ENCODE measurements at places on chromosomes 16 and 17.

GRCh38 chr16:1917056-1917664 lies 1.1 kb downstream of the HS3ST6 start:
- DNase-seq: no peak

DNA sequence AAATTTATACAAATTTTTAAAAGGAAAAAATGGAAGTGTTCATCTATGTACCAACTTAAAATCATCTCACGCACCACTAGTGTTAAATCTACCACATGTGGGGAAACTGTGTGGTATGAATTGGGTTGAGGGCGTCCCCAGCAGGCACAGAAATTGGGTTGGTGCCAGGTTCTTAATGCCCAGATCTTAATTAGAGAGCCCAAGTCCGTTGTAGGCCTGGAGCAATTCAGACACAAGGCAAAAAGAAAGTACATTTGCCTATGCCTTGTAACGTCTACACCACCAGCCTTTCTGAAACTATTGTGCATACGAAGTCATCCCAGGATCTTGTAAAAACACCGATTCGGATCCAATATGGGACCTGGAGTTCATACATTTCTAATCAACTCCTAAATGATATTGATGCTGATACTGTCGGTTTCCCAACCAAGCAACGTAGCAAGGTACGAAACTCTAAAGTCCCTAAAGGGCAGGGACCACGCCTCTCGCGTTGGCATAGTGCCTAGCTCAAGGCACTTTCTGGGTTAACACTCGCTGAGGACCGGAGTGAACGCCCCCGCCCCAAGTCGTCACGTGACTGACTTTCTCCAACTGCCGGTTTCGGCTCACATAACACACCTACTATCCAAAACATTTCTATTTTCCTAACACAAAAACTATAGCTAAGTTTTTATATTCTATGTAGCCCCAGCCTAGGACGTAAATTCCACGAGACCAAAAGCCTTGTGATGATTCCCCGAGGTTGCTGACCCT lies 945 bp upstream of the UQCRC2 start:
- DNase-seq: peak; percentile 59

GRCh38 chr17:13678841-13679240 lies 77.1 kb upstream of the HS3ST3A1 start:
- no peak for DNase-seq

DNA sequence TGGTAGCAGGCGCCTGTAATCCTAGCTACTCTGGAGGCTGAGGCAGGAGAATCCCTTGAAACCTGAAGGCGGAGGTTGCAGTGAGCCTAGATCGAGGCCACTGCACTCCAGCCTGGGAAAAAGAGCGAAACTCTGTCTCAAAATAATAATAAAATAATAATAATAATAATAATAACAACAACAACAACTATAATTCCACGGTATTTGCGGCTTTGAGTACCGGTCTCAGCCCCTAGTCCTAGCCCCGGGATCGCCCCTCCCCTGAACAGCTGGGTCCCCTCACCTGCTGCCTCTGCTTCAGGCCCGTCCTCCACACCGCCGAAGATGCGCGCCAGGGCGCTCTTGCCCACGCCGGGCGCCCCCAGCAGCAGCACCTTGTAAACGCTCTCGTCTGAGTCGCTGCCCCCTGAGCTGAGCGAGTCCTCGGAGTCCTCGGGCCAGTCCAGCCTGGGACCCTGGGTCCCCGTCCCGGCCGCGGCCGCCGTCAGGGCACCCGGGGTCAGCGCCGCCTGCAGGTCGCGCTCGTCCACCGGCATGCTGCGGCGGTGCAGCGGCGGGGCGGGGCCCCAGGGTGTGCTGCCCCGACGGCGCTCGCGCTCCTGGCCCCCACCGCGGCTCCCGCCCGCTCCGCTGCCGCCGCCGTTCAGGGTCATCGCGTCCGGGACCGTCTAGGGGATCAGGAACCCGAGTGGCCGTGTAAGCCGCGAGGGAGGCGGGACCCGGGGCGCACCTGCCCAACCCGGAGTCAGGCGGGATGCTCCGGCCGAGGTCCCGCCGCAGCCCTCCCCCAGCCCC lies 611 bp downstream of the RRAD start:
- no peak for DNase-seq

- no peak for DNase-seq
These were observed 27.9 kb downstream of the GABARAPL2 start for GRCh38 chr16:75593825-75594820.

GRCh38 chr17:39144416-39144840 lies 7.0 kb downstream of the PLXDC1 start:
- DNase-seq: no peak

DNA sequence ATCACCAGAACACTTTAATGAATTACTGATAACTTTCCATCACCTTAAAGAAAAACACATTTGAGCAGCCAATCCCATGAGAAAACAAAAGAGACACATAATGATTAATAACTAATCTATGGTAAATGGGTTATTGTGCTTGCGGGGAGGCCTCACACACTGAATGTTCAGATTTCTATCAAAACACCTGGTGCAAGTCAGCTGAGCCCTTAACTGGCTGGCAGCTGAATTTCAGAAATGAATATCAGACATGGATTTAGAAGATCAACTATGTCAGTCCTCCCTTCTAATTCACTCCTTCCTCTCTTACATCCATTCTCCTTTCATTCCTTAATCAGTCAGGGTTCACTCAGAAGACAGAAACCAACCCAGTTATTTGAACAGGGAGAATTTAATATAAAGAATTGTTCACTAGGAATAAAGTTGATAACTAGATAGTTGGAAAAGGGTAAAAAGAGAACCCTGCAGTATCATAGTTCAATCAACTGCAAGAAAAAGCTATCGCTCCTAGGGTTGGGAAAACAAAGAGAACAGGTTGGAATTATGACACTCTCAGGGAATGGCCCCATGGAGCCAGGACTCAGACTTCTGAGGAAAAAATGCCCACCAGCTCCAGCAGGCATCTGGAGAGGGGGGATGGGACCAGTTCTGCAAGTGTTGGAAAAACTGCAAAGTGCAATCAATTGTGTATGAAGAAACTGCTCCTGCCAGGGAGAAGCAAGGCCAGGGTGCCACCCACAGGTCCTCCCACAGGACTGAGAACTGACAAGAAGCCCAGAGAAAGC lies 577.1 kb upstream of the CDH5 start:
- DNase-seq: no peak

GRCh38 chr17:75138519-75138918 lies 7.0 kb upstream of the NT5C start:
- no peak for DNase-seq

DNA sequence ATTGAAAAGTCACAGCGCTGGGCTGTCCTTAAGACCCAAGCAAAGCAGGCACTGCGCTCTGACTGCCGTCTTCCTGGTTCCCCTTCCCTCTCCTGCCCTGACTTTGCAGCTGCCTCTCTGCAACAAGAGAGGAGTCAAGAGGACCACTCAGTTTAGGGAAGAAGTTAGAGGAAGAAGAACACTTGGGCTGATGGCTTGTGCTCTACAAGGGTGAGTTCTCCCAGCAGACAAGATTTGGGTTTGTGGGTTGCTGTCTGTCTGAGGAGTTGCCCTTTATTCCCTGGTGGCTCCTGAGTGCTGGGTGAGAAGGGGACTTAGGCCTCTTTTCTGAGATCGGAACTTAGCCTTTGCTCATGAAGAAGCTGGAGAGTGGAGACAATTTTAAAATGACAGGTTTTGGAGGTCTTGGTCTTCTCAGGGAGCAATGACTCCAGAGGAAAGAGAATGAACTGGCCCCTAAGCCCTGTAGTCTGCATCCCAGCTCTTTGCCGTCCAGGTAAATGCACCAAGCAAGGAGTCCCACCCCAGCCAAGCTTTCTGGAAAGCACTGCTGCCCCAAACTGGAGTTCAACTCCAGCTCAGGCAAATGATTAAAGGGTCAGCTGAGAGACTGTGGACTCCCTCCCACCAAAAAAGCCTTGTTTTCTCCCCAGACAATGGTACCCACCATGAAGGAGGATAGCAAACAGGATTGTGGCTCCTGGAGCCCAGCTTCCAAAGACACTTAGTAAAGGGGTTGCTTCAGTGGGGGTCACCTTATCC lies 2.7 kb upstream of the HOXB9 start:
- no peak for DNase-seq

DNA sequence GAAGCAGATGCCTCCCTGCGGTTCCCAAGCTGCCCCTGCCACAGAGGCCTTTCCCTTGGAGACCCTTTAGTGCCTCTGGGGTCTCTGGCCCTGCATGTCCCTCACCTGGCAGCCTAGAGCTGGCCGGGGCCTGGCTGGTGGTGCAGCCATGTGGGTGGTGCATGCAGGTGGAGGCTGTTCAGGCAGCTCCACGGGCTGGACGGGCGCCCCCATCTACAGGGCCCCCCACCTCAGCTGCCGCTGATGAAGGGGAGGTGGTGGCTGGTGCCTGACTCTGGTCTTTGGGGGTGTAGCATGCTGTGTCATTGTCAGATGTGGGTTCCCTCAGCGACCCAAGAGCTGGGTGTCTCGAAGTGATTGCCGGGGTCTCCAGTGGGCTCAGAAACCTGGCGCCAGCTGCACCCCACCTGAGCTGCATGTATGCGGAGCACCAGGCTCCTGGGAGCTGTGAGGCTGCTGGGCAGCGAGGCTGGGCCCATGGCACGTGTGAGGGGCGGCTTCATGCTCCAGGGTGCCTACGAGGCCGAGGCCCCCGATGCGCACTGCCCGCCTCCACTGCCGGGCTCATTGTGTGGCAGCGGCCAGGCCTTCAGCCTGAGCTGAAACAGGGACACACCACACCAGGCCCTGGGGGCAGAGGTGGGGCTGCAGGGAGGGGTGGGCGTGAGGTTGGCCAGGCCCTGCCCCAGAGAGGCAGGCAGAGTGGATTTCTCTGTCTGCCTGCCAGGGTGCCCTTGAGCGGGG lies 57.0 kb downstream of the BAIAP2 start:
- no peak for DNase-seq

DNA sequence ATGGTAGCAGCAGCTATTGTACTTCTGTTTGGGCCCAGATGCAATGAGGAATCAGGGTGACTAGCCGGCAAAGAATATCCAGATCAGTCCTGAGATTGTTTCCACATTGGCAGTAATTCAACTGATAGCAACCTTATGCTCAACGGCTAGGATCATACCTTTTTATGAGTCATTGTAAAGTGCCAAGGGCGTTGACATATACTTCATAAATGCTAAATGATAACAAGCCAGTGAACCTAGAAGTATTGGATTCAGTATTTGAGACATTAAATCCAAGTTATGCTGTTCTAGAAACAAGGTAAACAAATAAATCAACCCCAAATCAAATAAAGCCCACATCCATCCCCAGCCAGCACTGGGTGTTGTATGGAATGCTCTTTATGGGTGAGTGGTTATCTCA lies 207.1 kb upstream of the ZFHX3 start:
- no peak for DNase-seq

- DNase-seq: no peak
These were observed 35.6 kb downstream of the CLEC16A start for GRCh38 chr16:10979717-10980601.

- DNase-seq: no peak
These were observed 14.4 kb downstream of the EPOP start for GRCh38 chr17:38660097-38661025.

GRCh38 chr17:1796800-1797199 lies 32.9 kb downstream of the SMYD4 start:
- no peak for DNase-seq

- DNase-seq: peak; percentile 37
These were observed 13.1 kb upstream of the SREBF1 start for GRCh38 chr17:17849845-17850373.

GRCh38 chr16:122361-122760 lies 16.1 kb downstream of the NPRL3 start:
- DNase-seq: no peak

DNA sequence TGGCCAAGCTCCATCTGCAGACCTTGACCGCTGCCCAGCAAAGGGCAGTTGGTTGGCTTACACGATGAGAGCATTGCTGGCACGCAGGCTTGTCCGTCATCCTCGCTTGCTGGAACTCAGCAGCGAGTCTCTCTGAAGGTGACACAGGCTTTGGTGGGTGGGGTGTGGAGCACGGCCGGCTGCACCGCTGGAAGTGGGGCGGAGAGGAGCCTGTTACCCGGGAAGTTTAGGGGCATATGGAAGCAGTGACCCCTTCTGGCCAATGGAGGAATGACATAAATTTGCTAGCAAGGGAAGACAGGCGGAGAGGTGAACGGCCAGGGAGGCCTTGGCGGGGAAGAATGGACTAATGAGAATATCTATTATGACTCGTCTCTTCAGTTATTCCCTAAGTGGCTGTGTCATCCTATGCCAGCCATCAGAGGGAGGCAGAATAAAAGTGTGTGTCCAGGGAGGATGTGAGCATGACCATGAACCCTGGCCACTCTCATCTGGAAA lies 65.9 kb upstream of the SDK2 start:
- DNase-seq: peak; percentile 24

DNA sequence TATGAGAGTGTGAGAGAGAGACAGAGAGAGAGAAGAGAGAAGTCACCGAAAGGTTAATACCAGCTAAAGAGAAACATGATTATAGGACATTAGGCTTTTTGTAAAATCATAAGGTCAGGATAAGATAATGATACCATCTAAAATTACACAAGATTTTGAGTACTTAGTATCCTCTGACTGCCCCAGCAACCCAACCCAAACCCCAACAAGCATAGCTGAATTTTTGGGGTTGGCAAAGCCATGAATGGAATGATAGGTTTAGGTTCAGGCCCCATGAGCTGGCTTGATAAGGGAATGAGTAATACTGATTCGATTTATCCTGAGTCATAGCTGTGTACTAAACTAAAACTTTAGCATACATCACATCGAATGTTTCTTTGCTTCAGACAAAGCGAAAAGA lies 259.5 kb downstream of the IRX3 start:
- DNase-seq: no peak

DNA sequence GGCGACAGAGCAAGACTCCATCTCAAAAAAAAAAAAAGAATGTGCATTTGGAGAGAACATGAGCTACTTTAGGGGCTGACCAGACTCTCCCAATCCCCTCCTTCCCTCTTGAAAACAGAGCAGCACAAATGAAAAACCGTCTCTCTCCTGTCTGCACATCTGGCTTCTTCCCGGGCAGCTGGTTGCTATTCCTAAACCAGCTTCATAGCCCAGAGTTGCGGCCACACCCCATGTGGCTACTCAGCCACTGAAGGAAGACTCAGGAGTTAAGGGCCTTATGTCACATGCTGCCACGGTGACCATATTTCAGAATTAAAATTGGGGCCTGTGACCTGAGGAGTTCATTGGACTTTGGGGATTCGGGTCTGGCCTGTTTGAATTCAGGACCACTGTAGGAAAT lies 48.3 kb downstream of the KATNIP start:
- no peak for DNase-seq

GRCh38 chr16:88830258-88830657 lies 18.5 kb upstream of the APRT start:
- no peak for DNase-seq

All from stimulated activated CD8-positive, alpha-beta memory T cell treated with anti-CD3 and anti-CD28 coated beads, Interleukin-12 subunit alpha, Interleukin-12 subunit beta, amount 100 ng/mL, for 4 hours (primary cell).